Activated CD8-positive, alpha-beta memory T cell treated with anti-CD3 and anti-CD28 coated beads for 48 hours (primary cell): ENCODE measurements at places on chromosomes 11 and 22.

DNA sequence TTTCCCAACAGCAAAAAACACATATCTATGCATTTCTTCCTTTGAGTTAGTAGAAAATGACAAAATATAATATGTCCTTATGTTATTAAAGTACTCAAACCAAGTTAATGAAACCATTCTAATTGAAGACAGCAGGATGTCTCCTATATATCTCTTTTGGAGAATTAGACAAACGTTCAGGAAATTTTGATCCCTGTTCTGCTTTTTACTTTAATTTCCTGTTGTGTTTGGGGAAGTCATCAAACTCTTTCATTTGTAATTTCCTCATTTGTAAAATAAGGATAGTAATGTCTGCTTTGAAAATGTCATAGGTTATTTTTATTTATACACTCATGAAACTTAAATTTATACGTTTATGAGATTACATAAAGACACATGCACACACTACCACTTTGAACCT lies 281.8 kb upstream of the ANO5 start:
- no peak for DNase-seq

DNA sequence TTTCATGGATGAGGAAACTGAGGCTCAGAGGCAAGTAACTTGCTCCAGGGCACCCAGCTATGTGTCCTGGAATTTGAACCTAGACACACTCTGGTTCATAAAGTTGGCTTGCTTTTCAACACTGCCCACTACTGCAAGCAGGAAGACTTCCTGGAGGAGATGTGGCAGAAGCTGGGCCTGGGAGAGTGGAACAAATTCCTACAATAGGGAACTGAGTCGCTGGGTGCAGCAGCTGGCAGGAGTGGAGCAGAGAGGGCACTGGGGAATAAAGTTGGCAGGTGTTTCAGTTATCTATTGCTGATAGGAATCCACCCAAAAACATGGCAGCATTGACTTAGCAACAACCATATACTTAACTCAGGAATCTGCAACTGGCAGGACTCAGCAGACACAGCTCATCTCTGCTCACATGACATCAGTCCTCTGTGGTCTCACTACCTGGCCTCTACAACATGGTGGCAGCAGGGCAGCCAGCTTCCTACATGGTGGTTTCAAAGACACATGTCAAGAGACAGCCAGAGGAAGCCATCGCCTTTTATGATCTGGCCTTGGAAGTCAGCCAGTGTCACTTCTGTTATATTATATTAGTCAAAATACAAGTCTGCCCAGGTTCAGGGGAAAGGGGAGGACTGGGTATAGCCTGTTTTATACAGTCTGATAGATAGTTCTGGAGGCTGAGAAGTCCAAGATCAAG lies 10.6 kb upstream of the CARD10 start:
- DNase-seq = no peak

- DNase-seq = no peak
These were observed 43.0 kb downstream of the RASSF10 start for GRCh38 chr11:13052130-13052571.

DNA sequence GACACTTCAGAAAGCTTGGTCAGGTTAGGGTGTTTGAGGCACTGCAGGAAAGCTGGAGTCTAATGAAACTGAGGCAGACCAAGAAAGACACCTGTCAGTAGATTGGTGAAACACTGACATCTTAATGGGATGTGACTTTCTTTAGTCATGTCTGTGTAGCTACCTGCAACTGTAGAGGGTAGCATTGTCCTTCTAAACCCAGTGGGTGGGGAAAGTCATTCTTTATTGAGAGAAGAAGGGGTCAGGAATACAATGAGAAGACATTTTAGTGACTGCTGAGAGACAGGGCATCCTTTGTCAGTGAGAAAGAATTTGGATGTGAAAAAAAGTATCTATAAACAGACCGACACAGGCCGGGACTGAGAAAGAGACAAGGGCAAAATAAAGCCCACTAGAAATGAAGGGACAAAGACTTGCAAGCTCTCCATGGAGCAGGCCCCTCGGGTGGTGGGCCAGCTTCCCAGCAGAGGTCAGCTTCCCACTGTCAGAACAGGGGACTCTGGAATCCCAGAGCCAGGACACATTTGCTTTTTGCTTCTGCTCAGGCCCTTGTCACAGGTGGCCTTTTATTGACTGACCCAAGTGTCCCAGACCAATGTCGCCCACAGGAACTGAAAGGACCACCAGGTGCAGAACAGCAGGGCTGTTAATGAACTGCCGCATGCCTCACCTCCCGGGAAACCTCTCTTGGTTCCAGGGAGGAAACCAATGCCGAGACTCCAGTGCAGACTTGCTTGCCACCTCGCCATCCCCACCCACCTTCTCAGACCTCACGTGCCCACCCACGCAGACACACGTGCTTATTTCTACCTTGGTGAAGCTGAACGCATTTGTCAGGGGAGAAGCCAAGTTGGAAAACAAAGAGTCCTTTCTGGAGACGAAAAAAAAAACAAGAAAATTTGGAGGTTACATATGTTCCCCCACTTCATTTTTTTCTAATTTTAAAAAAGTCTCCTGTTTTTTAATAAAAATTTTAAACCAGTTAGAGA lies 212.8 kb downstream of the TENM4 start:
- no peak for DNase-seq

GRCh38 chr22:46362203-46362933 lies 26.9 kb downstream of the TRMU start:
- no peak for DNase-seq

GRCh38 chr11:58254936-58255335 lies 13.1 kb downstream of the OR10W1 start:
- no peak for DNase-seq

DNA sequence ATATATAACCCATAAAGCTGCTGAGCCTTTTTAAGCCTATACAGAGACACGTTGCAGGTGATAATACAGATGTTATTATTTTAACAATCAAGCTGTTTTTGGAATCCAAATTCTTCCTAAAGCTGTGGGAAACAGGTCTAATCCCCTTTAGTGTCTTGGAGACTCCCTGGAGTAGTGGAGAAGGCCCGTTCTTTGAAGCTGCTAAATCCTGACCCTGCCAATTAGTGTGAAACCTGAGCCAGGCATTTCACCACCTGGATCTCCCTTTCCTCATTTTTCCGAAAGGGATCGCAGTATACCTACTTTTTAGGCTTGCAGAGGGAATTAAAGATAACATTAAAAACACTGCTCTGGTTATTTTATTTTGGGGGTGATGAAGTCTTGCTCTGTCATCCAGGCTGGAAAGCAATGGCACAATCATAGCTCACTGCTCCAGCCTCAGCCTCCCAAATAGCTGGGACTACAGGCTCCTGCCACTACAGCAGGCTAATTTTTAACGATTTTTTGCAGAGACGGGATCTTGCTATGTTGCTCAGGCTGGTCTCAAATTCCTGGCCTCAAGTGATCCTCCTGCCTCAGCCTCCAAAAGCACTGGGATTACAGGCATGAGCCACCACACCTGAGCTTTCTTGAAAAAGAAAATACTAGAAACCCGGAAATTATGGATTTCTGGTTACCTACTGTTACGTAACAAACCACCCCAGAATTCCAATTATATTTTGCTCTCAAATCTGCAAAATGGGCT lies 1.7 kb upstream of the EIF4ENIF1 start:
- DNase-seq = no peak

DNA sequence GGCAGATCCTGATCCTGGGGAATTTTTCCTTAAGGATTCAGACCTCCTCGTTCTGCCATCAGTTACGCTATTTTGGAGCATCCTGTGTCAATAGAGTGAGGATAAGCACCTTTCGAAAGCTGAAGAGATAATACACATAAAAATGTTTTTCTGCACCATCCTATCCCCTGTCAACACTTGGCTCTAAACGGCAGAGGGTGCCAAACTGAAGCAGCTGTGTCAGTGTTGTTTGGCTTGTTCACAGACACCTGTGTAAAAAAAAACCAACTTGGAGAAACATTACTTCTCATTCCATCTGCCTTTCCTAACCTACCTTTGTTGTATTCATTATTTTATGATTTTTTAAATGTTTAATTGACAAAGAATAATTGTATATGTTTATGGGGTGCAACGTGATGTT lies 417.0 kb upstream of the DDI1 start:
- DNase-seq = no peak

DNA sequence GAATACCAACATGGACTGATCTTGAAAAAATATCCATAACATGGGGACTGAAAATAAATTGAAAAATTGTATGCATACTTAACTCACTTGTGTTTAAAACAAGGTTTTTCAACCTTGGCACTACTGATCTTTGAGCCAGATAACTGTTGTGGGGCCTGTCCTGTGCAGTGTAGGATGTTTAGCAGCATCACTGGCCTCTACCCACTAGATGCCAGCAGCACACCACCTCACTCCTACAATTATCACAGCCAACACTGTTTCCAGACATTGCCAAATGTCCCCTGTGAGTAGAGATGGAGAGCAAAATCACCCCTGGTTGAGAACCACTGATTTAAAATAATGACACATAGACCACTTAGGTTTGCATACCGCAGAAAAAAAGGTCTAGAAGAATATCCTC lies 45.0 kb upstream of the SLC1A2 start:
- no peak for DNase-seq

GRCh38 chr22:28341001-28341400 lies 338.6 kb downstream of the TTC28 start:
- DNase-seq = no peak

- DNase-seq = no peak
These were observed 50.7 kb upstream of the CWF19L2 start for GRCh38 chr11:107508201-107508857.

DNA sequence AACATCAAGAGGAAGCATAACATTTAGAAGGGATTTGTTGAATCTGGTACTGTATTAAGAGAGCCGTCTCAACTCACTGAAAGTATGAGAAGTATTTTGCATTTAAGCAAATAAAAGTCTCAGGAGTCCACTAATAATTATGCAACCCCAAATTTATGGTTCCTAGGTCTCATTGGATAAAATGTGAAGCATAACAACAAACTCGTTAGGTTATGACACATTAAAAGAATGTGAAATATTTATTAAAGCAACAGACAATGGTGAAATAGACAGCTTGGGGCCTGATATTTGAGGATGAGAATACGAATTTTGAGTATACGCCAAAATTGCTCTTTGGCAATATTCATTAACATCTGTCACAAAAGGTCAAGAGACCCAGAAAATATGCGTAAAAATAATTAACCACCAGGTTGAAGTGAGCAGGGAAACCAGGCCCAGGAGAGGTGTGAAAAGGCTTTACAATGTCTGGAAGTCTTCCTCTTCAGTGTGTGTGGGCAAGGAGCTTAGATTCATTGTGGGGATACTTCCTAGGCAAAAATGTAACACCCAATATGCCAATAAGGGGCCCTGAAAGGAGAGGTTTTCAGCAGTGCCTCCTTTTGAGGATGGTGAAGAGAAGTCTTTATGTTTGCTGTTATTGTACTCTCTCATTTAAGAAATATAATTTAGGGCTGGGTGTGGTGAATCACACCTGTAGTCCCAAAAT lies 89.2 kb downstream of the FDX1 start:
- DNase-seq = no peak

DNA sequence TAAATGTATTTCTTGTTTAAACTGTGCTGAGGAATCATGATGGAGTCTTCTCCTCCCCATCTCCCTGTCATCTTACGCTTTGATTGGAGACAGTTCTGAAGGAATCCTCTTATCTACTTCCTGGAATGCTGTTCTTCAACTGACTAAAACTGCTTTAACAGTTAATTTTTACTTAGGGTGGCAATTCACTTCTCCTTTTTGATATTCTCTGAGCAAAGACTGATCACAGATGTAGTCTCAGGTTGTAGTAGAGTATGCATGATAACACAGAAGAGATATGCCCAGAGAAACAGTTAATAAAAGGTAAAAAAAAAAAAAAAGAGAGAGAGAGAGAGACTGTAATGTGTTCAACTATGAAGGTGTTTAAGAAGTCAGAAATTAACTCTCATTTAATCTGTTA lies 1.4 kb upstream of the CASP5 start:
- no peak for DNase-seq

DNA sequence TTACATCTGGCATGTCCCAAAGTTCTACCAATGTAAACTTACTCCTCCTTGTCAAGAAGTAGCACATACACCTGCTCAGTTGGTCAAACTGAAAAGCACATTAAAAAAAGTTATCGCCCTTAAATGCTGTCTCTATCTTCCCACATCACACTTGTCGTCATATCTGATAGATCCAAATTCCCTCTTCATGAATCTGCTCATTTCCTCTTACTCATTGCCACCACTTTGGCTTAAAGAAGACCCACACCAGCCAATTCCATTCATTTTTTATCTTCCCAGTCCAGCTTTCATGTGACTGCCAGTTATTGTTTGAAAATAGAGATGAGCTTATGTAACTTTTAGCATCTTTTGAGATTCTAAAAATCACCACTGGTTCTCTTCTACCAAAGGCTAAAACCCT lies 305.9 kb upstream of the MTNR1B start:
- DNase-seq = no peak

- no peak for DNase-seq
These were observed 18.0 kb downstream of the PKNOX2 start for GRCh38 chr11:125182573-125182972.

DNA sequence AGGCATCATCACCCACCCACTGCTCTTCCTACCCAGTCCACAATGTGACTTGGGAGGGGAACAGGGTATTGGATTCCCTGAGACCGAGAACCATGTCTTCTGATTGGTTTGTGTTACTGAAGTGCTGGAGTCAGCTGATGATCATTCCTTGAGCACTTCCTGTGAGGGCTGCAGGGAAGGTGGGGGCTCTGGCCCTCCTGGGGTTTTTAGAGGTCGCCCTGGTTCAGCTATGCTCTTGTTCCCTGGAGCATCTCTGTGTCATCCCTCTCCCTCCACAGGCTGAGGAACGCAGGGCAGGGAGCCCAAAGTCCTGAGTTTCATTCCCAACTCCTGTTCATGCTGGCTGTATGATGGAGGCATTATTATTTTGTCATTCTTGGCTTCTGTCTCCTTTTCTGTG lies 6.7 kb downstream of the ZC3H7B start:
- DNase-seq = no peak

DNA sequence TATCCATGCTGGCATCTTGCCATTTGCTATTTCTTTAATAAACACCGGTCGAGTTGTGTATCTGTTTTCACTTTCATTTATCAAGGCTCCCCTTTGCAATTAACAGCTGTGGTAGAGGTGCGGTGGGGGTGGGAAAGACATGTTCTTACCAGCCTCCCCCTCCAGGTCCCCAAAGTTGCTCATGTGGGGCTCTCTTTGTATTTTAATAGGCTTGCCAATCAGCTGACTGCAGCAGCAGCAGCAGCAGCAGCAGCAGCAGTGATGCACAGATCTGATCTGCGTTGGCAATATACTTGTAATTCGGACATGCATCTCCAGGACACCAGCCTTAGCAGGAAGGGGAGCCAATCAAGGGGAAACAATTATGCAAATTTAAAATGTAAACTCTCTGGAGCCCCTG lies 40.3 kb upstream of the E2F8 start:
- DNase-seq = no peak

DNA sequence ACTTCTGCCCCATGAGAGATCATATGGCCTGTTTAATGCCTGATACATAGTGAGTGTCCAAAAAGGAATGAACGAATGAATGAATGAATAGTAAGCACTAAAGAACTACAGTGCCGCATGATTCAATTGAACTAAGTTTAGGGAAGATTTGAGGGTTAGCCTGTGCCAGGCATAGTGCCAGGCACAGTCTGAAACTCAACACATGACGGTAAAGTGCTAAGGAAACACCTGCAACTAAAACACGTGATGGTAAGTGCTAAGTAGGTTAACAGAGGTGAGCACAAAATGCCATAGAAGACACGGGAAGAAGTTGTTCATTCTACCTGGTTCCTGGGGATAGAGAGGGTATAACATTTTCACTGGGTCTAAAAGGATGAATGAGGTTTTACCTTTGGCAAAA lies 93.5 kb upstream of the DBX1 start:
- no peak for DNase-seq

GRCh38 chr22:50717709-50718351 lies 20.2 kb upstream of the ACR start:
- DNase-seq = no peak
